ENCODE measurements at places on chromosomes 11 and 22.
A peak's percentile ranks its signal among the peaks of the same experiment; 100 is the strongest.

GRCh38 chr11:27234043-27234668, 128.9 kb downstream of the CCDC34 start:
- DNase-seq = peak; percentile 99

- DNase-seq = no peak
Measured at GRCh38 chr11:111723595-111723994, 42.6 kb downstream of the PPP2R1B start.

GRCh38 chr11:114209343-114209742, 86.9 kb upstream of the NNMT start:
- DNase-seq = no peak

- DNase-seq = no peak
Measured at GRCh38 chr22:31104869-31105268, 2.5 kb downstream of the SELENOM start.

DNA sequence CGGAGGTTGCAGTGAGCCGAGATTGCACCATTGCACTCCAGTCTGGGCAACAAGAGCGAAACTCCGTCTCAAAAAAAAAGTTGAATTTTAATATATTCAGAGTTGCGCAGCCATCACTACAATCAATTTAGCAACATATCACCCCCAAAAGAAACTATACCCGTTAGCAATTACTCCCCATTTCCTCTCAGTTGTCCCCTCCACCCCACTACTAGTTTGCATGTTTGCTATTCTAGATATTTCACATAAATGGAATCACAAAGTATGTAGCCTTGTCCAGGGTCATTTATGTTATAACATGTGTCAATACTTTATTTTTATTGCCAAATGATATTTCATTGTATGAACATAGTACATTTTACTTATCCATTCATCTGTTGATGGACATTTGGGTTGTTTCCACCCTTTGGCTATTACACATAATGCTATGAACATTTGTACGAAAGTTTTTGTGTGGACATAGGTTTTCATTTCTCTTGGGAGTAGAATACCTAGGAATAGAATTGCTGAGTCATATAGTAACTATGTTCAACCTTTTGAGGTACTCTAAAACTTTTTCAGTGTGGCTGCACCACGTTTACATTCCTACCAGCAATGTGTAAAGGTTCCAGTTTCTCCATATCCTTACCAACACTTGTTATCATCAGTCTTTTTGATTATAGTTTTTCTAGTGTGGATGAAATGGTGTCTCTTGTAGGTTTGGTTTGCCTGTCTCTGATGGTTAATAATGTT, 2.2 kb downstream of the ZNF143 start:
- DNase-seq = no peak

GRCh38 chr11:27408246-27408800, 45.3 kb upstream of the CCDC34 start:
- DNase-seq = no peak

DNA sequence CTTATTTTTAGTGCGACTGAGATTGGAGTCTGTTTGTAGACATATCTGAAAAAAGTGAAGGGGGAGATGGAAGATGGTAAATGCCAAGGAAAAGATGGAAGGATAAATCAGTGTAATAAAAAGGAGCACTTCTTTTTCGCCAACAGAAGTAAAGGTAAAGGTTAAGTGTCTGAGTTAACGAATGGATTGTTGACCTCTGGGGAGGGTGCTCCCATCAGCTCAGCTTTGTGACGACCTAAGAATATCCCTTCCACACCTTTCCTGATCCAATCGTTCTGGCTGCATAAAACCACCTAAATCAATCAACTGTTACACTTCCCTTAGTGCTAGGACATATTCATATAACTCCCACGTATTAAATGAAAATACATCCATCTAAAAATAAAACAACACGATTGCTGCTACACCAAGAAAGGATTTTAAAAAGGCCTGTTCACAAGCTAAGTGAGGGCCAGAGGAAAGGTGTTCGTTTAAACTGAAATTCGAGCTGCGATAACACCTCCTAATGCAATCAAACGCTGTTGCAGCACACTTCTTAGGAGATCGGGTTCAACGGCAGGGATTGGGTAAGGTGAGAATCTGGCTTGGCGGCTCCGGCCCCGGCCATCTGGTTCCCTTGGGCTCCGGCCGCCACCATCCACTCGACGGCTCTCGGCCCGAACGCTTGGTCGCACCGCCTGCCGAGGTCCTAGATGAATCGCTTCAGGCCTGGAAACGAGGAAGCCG, 658 bp downstream of the C11orf71 start:
- DNase-seq = no peak

Measured in skeletal muscle cell (primary cell).